ENCODE measurements at places on chromosomes 16 and 17.

DNA sequence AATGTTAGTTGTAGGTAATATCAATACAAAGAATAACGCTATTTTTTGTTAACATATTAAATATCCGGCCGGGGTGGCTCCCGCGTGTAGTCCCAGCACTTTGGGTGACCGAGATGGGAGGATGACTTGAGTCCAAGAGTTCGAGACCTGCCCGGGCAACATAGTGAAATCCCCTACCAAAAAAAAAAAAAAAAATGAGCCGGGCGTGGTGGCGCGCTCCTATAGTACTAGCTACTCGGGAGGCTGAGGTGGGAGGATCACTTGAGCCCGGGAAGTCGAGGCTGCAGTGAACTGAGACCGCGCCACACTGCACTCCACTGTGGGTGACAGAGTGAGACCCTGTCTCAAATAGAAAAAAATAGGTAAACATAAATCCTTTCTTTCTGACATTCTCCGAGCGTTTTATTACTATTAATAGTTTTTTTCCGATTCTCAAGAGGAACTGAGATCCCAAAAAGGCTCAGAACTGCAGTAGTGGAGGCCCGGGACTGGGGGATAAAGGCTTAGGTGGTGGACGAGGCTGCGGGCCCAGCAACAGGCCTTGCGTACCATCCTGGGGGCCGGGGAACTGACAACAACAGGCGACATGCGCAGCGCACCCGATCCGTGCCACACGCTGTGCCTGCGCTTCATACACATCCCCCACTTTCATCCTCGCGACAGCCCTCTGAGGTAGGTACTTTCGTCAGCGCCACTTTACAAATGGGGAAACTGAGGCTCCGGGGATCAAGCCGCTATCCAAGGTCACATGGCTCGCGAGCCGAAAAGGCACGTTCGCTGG is 919 bp downstream of the N4BP1 start:
- no peak for DNase-seq

DNA sequence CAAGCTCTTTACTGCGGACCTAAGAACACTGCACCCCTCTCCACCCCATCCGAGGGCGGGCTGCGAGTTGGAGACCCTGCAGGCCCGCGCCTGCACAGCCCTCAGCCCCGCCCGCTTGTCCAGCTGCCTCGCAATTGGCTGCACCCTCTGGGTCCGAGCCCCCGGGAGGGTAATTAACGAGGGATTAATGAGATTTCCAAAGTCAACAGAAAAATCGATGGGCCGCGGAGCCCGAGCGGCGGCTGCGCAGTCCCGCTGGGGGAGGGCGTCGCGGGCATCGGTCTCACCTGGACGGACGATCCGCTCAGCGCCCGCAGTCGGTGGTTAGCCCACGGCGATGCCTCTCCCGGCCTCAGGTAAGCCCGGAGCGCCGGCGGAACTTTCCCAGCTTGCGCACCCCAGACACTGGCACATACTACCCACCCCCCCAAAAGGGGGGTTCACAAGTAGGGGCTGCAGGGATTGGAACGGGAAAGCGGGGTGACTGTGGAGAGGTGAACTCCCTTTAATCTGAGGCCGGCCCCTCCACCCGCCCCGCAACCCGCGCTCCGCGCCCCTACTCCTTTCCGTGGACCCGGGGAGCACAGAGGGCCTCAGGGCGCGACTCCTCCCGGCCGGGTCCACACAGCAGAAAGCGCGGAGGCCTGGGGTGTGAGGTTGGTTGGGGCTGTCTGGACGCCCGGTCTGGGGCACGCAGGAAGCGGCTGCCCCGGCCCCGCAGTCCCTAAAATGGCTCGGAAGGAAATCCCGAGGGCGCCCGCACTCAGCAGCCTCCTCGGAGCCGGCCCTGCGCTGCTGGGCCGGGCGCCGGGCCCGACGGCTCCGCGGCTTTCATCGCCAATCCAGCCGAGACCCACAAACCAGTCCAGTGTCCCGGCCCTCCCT is at the start of gene OTOP3:
TSS of gene OTOP3 (plus strand) at position 314 of the 885 bp plus-strand sequence. CDS start at position 338, 24 bp downstream.
- DNase-seq: peak; percentile 70

DNA sequence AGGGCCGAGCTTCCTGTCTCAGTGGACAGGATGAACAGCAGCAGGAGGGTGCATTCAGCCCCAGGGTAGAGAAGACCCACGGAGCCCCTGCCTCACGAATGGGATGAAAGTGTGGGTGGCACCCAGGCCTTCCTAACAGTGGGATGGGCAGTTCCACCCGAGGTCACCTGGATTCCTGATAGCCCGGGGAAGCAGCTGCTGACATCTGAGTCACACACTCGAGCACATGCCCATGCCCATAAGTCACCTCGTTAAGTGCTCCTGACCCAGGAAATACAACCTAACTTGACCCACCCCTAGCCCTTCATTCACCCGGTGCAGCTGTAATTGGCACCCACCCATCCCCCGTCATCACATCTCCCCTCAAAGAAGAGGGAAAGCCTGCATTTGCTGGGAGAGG is 85.3 kb upstream of the FOXF1 start:
- no peak for DNase-seq

DNA sequence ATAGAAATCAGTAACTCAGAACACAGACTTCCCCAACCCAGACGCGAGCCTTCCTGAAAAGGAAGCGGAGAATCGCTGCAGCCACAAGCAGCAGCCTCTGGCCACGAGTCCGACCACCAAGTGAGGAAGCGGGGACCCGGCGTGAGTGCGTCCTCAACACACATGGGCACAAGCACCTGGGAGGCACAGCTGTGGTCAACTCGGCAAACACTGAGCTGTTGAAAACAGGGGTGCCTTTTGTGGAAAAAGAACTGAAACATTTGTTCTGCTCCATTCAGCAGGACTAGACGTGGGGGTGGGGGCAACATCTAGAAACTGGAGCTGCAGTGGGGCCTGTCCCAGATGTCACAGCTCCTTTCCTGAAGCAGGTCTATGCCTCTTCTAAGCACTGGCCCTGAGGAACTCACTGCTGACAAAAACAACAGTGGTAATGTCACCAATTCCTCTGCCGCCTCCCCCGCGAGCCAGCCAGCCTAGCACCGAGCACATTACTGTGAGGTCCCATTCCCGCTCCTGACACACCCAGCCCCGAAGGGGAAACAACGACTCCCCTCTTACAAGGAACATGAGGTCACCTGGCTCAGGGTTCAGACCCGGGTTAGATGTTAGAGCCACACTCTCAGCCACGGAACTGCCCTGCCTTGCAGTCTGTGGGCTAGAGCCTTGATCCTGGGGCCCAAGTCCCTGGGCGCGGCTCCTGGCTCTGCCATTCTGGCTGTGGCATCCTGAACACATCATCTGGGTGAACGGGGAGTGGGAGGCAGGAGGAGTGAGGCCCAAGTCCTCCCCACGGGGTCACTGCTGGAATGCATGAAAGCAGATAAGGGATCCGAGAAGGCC is 29.0 kb downstream of the KDM8 start:
- DNase-seq: no peak

DNA sequence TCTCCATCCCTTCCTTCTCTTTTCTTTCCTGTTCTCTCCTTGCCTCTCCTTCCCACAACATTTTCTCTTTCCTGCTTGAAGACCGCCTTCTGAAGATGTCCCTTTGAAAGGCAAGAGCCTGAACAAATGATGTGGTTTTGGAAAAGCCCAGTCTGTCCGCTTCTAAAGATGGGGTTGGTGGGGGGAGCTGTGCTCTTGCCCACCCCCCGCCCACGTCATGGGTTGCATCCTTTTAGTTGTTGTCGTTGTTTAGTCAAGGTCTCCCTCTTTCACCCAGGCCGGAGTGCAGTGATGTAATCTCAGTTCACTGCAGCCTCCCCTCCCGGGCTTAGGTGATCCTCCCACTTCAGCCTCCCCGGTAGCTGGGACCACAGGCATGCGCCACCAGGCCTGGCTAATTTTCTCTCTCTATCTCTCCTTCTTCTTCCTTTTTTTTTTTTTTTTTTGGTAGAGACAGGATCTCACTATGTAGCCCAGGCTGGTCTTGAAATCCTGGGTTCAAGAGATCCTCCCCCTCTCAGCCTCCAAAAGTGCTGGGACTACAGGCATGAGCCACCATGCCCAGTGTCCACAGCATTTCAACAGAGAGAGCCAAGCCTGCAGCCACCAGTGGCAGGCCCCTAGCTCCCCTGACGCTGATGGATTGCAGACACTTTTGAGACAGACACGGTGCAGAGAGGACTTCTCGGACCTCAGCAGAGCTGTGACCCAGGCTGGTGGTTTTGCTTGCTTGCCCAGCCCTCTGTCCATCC is 26.0 kb upstream of the CIBAR2 start:
- no peak for DNase-seq

DNA sequence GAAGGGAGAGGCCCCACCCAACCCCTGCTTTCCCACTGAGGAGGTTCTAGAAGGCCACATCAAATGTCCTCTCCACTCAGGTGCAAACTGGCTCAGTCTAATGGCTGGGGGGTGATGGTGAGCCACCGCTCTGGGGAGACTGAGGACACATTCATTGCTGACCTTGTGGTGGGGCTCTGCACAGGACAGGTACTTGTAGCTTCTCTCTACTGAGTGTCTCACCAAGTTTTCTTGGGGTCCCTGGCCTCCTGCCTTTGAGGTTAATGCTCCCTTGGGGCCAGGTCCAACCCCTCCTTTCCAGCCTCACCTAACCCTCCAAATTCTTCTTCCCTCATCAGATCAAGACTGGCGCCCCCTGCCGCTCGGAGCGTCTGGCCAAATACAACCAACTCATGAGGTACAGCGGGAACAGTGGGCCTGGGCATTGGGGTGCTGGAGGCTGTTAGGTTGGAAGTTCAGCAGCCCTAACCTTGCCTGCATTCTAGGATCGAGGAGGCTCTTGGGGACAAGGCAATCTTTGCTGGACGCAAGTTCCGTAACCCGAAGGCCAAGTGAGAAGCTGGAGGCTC is 5.7 kb downstream of the ENO3 start:
- DNase-seq: no peak

DNA sequence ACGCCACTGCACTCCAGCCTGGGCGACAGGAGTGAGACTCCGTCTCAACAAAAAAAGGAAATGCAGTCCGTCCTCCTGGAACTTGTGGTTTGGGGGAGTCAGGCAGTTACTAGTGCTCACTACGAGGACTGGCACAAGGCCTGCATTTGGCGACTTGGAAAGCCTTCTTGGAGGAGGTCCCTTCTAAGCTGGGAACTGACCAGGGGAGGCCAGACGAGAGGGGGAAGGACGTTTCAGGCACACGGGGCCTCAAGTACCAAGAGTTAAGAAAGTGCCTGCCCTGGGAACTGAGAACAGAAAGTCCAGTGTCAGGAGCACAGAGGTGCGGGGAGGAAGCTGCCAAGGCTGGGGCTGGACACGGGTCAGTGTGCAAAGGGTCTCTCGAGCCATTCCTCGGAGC is 89.9 kb downstream of the ABR start:
- DNase-seq: no peak

- DNase-seq: no peak
Observed at GRCh38 chr17:51699303-51699702, 439.0 kb downstream of the UTP18 start.

GRCh38 chr17:72089453-72089987 is 31.3 kb upstream of the SOX9 start:
- DNase-seq: no peak

GRCh38 chr17:73166731-73167581 is 2.1 kb downstream of the SSTR2 start:
- DNase-seq: peak; percentile 80

Measured in NCI-H524 treated with DMSO at 0.1 percent for 48 hours (cell line).